ENCODE measurements at places on chromosomes 16 and 17. TPM values are rescaled to one million over a fixed set of nuclear protein-coding genes. Genes with fewer than 3 reads are reported as not detected.

- no peaks in the 10 kb centered on the region for H3K27me3 ChIP-seq
- H3K36me3 ChIP-seq, result peaks cover 6% of the 10 kb centered on the region
- H3K27ac ChIP-seq, result no peak overlapping the region
- no peaks in the 10 kb centered on the region for H3K4me1 ChIP-seq
- DNase-seq, result no peak
Observed at GRCh38 chr17:32141258-32141657, 1.0 kb upstream of the RHOT1 start.

- peak; percentile 98 for DNase-seq
- no peaks in the 10 kb centered on the region for H3K36me3 ChIP-seq
- peaks cover 2% of the 10 kb centered on the region for H3K4me1 ChIP-seq
- no peak within 1 kb of the TSS for H3K27ac ChIP-seq
- H3K27me3 ChIP-seq, result peaks cover 87% of the 10 kb centered on the region
Observed at GRCh38 chr17:45894022-45894784, at the start of gene MAPT. Gene MAPT, plus strand, starts transcription at chr17:45894554. Its CDS starts 67,784 bp downstream, at chr17:45962338.

DNA sequence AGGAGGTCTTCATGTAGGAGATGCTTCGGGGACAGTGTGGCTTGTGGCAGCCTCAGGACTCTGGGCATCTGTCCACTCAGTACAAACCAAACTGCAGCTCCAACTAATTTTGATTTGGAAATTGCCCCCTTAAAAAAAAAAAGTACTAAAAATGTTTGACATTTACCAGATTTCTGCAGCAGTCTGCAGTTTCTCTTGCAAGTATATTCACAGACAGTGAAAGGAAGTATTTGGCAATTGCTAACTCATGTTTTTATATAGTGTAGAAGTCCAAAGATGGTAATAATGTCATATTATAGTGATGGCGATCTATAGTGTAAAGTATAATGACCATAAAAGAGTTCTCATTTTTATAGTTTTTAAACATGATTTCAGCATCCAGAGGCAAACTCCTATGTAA is 218.6 kb downstream of the PRKCA start:
- no peak overlapping the region for H3K27ac ChIP-seq
- no peaks in the 10 kb centered on the region for H3K4me1 ChIP-seq
- DNase-seq, result no peak
- no peaks in the 10 kb centered on the region for H3K27me3 ChIP-seq
- H3K36me3 ChIP-seq, result no peaks in the 10 kb centered on the region

DNA sequence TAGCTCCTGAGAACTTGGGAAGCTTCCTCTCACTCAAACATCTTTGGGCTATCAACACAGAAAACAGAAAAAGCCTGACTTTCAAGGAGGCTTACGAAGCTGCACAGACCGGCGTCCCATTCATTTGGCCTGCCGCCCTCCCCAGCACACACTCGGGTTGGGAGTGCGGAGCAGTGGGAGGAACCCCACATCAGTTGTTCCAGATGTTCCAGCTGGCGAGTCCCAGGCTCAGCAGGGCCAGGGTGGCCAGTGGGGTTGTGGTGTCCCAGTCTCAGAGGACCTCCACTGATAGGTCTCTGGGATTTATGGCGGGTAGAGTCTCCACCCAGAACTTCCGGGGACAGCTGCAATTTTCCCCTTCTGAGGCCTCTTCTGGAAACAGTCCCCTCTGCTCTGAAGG is 43.1 kb upstream of the DLX4 start:
- H3K27ac ChIP-seq, result no peak overlapping the region
- H3K4me1 ChIP-seq, result no peaks in the 10 kb centered on the region
- no peaks in the 10 kb centered on the region for H3K27me3 ChIP-seq
- H3K4me3 ChIP-seq, result no peak overlapping the region
- no peak for DNase-seq

GRCh38 chr17:53780320-53780719 is 42.4 kb upstream of the KIF2B start:
- no peaks in the 10 kb centered on the region for H3K4me1 ChIP-seq
- no peaks in the 10 kb centered on the region for H3K36me3 ChIP-seq
- no peak overlapping the region for H3K4me3 ChIP-seq
- H3K27ac ChIP-seq, result no peak overlapping the region
- no peaks in the 10 kb centered on the region for H3K27me3 ChIP-seq
- DNase-seq, result no peak

DNA sequence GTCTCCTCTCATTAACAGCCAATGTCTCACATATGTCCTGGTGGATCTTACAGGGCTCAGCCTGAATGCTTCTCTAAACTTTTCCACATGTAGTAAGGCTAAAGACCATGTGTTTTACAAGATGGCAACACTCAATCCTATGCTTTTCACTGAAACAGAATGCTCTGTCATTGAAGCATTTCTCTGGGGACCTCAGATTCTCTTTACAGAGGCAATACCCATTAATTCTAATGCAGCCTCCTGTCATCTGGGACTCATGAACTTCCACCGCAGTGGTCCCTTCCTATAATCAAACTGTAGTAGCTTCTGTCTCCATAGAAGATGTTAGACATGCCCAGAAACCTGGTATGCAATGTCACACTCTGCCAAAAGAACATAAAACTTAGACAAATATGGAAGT is 926.6 kb upstream of the RBFOX1 start:
- no peak overlapping the region for H3K4me3 ChIP-seq
- H3K36me3 ChIP-seq, result no peaks in the 10 kb centered on the region
- peaks cover 7% of the 10 kb centered on the region for H3K4me1 ChIP-seq
- H3K27ac ChIP-seq, result no peak overlapping the region
- no peaks in the 10 kb centered on the region for H3K27me3 ChIP-seq

GRCh38 chr16:58114827-58115825 is 14.1 kb downstream of the CFAP20 start:
- DNase-seq, result no peak
- H3K4me1 ChIP-seq, result no peaks in the 10 kb centered on the region
- H3K27ac ChIP-seq, result no peak overlapping the region

DNA sequence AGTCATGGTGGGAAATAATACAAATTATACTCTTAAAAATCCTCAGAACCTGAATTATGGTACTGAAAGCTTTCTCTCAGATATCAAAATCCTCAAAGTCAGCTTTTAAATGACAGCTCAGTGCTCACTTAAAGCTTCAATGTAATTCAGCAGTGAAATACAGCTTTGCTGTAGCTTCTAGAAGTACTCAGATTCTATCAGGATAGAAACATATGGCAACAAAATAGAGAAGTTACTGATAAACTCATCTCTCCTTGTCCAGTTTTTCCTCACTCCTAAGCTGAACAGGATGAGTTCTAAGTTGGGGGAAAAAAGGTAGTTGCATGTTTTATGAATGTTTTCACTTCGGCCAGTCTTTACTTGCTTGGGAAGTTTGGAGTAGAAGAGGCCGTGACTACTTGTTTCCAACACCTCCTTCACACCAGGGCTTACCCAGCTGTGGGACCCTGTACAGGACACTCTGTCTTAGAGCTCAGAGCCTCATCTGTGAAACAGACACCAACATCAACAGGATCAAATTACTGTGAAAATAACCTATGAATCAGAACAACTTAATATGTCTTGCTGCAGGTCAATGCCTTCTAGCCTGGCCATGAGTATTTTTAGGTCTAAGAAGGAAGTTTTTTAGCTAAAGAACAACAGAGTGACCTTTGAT is 30.2 kb downstream of the OGFOD1 start:
- H3K27ac ChIP-seq, result no peak overlapping the region
- H3K27me3 ChIP-seq, result no peaks in the 10 kb centered on the region

DNA sequence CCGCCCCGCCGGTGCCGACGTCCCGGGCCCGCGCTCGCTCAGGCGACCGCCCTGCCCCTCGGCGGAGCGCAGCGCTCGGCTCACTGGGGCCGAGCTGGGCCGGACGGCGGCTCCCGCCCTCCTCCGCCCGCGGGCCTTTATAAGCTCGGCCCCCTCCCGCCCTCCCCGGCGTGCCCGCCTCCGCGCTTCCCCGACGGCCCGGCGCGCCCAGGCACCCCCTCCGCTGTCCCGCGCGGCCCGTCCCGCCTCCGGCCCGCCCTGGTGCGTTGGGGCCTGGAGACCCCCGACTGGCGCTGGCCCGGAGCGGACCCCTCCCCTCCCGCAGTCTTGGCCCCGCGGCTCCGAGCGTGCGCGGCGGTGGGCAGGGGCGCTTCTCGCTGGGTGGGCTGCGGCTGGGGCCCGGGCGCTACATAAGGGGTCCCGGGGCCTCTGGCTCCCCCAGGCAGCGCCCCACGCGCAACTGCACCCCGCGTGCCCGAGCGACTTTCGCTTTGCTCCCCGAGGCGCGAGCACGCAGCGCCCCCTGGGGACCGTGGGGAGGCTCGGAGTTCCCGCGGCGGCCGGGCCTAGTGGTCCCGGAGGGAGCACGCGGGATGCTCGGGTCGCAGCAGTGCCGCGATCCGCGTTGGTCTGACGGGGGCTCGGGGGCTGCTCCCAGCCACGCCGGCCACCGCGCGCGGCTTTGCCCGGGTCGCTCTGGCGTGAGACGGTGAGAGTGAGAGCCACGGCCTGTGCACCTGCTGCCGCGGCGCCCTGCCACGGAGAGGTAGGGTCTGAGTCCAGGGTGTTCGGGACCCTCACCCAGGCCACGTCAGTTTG is at the start of gene PIEZO1:
Gene PIEZO1, minus strand, starts transcription at position 115 of the 819 bp plus-strand sequence. CDS start 256 bp downstream, outside the sequence.
- peak within 1 kb of the TSS; percentile 80 for H3K4me3 ChIP-seq
- H3K36me3 ChIP-seq, result no peaks in the 10 kb centered on the region
- no peaks in the 10 kb centered on the region for H3K27me3 ChIP-seq
- DNase-seq, result peak; percentile 80
- H3K4me1 ChIP-seq, result peaks cover 5% of the 10 kb centered on the region

- peak overlapping the region; percentile 82 for H3K4me3 ChIP-seq
- peaks cover 4% of the 10 kb centered on the region for H3K4me1 ChIP-seq
- H3K36me3 ChIP-seq, result no peaks in the 10 kb centered on the region
- peak; percentile 93 for DNase-seq
Observed at GRCh38 chr17:48543107-48543853, 1.6 kb downstream of the HOXB2 start.

DNA sequence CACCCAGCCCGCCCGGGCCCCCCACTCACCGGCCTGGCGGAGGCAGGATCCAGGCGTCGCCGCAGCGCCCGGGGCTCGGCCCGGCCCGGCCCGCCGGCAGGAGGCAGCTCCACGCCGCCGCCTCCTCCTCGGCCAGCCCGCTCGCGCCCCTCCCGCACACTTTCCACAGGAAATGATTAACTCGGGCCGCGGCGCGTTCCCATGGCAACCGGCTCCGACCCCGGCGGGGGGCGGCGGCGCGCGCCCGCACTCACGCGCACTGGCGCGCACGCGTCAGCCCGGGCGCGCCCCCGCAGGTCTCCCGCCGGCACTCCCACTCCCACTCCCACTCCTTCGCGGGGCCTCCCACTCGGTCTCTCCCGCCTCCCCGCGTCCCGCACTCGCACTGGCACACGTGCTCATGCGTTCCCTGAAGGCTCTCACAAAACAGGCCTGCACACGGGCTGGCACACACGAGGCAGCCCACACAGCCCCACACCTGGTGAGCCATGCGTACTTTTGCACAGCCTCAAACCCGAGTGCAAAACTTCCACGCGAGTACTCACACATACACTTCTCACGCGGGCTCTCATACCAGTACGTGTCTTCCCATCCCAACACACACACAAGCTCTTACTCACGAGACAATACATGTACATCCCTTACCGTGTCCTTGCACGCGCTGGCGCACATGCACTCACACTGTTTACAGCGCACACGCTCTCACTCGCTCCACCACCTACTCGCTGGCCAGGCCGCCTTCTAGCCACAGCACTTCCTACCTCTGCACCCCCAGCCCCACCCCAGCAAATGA is at the start of gene KIFC3:
Gene KIFC3, minus strand, starts transcription at position 151 of the 793 bp plus-strand sequence. CDS start 4,248 bp downstream, outside the sequence.
- H3K36me3 ChIP-seq, result peaks cover 1% of the 10 kb centered on the region
- peak within 1 kb of the TSS; percentile 90 for H3K4me3 ChIP-seq
- peaks cover 40% of the 10 kb centered on the region for H3K4me1 ChIP-seq
- no peaks in the 10 kb centered on the region for H3K27me3 ChIP-seq

DNA sequence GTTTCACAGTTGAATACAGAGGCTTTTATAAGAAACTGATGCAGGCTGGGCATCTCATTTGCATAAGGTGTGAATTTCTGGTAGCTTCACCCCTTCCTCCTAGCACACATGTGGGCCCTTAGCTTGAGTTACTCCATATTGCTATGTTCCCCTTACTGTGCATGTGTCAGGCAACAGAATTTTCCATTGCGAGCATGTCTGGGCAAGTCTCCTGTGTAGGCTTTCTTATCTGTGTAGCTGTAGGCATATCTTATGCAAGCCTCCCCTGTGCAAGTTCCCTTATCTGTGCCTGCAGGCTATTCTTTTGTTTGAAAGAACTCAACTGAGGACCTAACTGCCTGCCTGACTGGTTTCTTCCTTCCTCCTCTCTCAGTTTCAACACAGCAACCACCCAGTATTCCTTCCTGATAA is 597.4 kb upstream of the CDH5 start:
- peaks cover 11% of the 10 kb centered on the region for H3K4me1 ChIP-seq
- DNase-seq, result no peak
- no peaks in the 10 kb centered on the region for H3K27me3 ChIP-seq
- peak overlapping the region; percentile 66 for H3K4me3 ChIP-seq
- no peaks in the 10 kb centered on the region for H3K36me3 ChIP-seq

DNA sequence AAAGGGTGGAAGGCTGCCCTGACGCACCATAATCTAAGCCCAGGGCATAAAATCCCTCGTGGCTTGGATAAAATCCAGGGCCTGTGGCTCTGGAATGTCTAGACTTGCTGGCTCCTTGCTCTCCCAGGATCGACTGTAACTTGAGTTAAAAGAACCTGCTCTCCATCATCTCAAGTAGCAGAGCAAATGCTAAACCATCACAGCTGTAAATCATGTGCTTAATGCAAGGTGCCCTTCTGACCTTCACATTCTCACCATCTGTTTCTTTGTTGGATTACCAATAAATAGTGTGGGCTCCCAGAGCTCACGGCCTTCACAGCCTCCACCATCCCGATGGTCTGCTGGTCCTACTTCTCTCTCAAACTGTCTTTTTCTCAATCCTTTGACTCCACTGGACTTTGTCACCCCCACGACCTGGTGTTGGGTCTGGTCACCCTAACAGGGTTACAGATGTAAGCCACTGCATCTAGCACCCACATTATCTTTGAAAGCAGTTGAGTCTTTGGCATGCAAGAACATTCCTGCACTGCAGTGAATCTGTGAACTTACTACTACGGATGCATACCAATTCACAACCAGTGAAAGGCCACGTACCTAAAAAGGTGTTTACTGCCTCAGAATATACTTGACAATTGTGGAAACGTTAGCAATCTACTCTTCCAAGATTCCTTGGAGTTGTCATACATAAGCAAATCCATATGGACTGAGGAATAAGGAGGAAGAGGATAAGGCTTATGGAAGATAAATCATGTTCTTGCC is 15.3 kb downstream of the RSL1D1 start:
- H3K4me1 ChIP-seq, result no peaks in the 10 kb centered on the region
- H3K4me3 ChIP-seq, result no peak overlapping the region
- H3K27ac ChIP-seq, result peak overlapping the region; percentile 49
- peak; percentile 64 for DNase-seq
- no peaks in the 10 kb centered on the region for H3K27me3 ChIP-seq
- H3K36me3 ChIP-seq, result peaks cover 52% of the 10 kb centered on the region

GRCh38 chr16:81005610-81006161 is 999 bp downstream of the CMC2 start:
- DNase-seq, result peak; percentile 72
- no peaks in the 10 kb centered on the region for H3K27me3 ChIP-seq
- H3K36me3 ChIP-seq, result peaks cover 4% of the 10 kb centered on the region
- no peaks in the 10 kb centered on the region for H3K4me1 ChIP-seq
- H3K27ac ChIP-seq, result no peak overlapping the region
- peak overlapping the region; percentile 94 for H3K4me3 ChIP-seq

GRCh38 chr17:39688945-39689344 is 1.1 kb upstream of the PGAP3 start:
- H3K27ac ChIP-seq, result no peak overlapping the region
- H3K4me1 ChIP-seq, result peaks cover 3% of the 10 kb centered on the region
- peak overlapping the region; percentile 91 for H3K4me3 ChIP-seq
- no peaks in the 10 kb centered on the region for H3K27me3 ChIP-seq
- no peaks in the 10 kb centered on the region for H3K36me3 ChIP-seq

AMZ2 gene
- 64.0 TPM for total RNA-seq

ZNF423 gene
- 28.4 TPM for total RNA-seq

TERB1 gene
- total RNA-seq, result not detected

OTOP2 gene
- not detected for total RNA-seq

MGAT5B gene
- 3.5 TPM for total RNA-seq

CLEC10A gene
- not detected for total RNA-seq

Data from endodermal cell (in vitro differentiated cells).